ENCODE measurements at places on chromosomes 7 and 10.

GRCh38 chr10:43151371-43151770, 13.1 kb downstream of the CSGALNACT2 start:
- DNase-seq: no peak

DNA sequence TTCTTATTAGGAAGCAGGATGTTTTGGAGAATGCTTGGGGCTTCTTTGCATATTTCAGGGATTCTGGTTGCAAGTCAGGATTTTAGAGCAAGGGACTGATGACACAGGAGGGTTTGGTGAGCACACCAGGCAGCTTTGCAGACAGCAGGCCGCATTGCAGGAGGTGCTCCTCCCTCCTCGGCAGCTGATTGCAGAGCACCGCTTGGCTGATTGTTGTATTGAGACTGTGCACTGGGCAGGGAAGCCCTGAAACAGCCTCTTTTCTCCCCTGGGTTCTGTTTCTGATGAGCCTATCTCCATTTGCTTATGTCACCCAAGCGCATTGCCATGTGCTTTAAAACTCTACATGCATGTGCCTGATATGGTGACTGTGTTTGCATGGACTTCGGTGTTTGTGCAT, 769.6 kb downstream of the GRID1 start:
- no peak for DNase-seq

- DNase-seq: no peak
Measured at GRCh38 chr10:72077275-72077990, 10.9 kb downstream of the SPOCK2 start.

- DNase-seq: no peak
Measured at GRCh38 chr10:24989867-24990266, 26.1 kb downstream of the ENKUR start.

DNA sequence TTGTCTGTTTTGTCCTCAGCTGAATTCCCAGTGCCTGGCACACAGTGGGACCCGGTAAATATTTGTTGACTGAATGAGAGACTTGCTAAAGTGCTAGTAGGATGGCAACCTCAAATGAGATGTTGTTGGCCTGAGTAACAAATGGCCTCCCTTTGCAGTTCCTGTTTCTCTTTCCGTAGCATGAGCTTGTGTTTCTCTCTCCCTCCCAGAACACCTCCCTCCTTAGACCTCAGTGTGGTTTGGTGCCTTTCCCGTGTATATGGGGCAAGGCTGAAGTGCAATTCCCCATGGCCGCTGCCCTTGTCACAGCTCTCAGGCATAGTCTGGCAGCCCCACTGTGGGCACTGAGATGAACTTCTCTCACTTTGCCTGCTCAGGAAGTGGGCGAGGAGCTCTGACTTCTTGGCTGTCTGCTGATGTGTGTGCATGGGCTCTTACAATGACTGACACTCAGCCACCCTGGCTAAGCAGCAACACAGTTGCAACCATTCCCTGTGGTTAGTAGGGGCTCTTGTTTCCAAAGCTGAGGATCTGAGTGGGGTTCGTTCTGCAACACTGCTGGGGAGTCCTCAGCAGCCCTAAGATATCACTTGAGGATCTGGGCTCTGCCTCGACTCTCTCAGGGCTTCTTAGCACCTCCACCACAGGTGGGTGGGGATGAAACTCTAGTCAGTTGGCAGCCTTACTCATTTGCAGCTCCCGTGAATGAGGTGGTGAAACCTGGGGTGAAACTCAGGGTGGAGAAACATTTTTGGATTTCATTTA, 136.1 kb downstream of the ICA1 start:
- DNase-seq: peak; percentile 64

GRCh38 chr7:22730921-22731654, 4.1 kb downstream of the IL6 start:
- DNase-seq: no peak

DNA sequence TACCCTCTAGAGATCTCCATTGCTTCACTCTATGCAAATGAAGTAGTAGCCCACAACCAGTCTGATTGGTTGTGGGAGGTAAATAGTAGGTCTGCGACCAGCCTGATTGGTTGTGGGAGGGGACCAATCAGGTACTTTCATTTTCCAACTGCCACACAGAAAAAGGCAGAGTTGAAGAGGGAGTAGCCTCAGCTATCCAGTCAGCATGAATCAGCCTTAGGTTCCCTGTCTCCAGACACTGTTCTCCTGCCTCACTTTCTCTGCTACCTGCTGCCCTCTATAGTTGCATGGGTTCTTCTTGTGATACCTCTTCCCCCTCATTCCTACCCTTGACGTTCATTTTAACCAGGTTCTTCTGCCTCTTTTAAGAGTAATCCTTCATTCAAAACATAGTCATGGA, 114.5 kb upstream of the LYZL1 start:
- DNase-seq: no peak

- no peak for DNase-seq
Measured at GRCh38 chr7:50357426-50357825, 52.9 kb downstream of the IKZF1 start.

DNA sequence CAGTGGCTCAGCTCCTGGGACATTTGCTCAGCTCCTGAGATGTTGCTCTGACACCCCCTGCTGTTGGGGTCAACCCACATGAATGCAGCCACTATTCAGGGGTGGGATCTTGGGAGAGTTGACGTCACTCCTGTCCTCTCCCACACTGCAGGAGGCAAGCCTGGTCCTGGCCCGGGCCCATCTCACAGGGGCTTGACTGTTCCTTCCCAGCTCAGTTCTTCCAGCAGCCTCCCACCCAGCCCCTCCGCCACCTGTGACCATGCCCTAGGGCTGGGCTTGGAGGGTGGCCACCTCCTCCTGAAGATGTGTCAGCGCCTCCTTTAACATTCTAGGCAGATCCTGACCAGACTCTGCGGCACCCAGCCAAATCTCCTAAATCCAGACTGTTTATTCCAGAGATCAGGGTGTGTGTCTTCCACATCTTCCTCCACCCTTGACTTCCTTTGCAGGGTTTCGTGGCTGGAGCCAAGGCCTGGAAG, 19.1 kb upstream of the OPALIN start:
- DNase-seq: no peak

- no peak for DNase-seq
Measured at GRCh38 chr7:32154797-32155196, 84.6 kb upstream of the PDE1C start.

DNA sequence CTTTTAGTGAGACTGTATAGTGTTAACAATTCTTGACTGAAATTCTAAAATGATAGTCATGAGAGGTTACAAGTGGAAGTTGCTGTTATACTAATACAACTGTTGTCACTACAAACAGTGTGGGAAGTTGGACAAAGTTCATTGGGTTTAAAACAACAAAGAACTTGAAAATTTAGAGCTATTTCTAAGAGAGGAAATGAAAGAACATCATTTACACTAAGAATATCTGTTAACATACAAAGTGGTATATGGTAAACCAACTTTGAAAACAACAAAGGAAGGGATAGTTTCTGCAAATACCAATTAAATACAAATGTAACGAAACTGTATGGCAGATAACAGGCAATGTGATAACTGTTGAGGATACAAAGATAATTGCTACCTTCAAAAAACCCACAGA, 11.6 kb downstream of the MTPN start:
- DNase-seq: no peak

DNA sequence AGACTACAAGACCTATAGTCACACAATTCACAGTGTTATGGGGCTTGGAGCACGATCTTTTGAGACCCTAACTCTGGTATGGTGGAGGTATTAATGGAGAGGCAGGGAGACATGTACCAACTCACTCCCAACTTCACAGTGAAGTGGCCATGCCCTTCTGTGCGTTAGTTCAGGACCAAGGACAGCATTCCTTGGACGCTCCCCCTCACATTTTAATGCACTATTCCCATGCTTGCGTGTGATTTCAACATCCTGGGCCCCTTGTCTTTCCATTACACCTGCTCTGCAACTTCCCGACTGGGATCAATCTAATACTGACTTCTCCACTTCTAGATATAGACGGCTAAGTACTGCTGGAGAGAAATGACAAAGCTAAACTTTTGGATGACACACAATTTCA, 72.7 kb downstream of the PLCE1 start:
- no peak for DNase-seq

GRCh38 chr7:30950197-30950596, 13.6 kb upstream of the GHRHR start:
- DNase-seq: no peak

GRCh38 chr10:7199152-7199760, 211.6 kb downstream of the SFMBT2 start:
- no peak for DNase-seq

- DNase-seq: no peak
Measured at GRCh38 chr7:107104801-107105200, 60.3 kb downstream of the PRKAR2B start.

DNA sequence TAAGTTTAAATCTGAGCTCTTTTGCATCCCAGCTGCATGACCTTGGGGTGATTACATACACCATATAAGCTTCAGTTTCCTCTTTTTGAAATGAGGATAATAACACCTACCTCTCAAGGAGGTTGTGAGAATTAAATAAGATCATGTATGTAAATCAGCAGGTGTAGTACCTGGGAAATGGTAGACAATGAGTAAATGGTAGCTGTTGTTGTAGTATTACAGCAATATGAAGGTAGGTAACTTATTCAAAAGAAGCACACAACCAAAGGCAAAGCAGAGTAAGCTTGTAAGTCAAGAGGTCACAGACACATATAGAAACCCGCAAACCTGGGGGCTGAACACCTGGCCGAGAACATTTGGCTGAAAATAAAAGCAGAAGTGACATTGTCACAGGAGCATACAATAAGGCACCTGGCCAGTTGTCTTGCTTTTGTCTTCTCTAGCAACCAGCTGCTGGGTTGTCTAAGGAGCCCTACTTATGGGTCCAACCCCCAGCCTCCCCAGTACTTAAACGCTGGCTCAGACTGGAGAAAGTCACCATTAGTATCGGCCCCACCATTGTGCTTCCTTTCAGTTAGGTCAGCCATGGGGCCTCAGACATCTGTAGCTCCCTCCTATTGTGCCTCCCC, 203.6 kb upstream of the MKLN1 start:
- DNase-seq: no peak

Data from T-helper 9 cell (primary cell).